ENCODE measurements at places on chromosomes 5 and 9. TPM values are rescaled to one million over a fixed set of nuclear protein-coding genes. Genes with fewer than 3 reads are reported as not detected.

DNA sequence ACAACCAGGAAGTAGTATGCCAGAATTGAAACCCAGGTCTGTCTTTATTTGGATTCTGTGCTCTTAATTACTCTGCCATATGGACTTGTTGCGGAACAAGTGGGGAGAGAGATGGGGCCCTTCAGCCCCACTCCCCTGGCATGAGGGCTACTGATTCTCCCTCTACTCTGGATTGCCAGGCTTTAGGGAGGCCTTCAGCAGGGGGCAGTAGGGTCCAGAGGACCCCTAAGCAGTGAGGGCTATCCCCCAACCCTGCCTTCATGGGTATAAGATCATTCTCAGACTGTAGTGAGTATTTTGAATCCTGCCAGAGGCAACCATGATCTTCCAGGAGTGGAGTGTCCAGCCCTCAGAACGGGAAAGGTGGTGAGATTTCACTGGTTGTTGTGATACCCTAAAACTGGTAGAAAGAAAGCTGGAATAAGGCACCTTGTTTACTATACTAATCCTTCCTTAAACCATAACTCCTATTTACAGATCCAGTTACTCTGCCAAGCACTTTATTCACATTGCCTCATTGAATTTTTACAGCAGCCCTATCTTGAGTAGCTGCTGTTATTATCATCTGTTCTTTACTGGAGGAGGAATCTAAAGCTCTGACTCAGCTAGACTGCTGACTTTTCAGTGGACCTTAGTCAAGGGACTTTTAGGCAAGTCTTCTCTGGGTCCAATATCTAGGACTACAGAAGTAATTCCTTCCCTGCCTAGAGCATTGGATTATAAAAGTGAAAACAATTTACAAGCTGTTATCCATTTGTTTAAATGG lies 31.3 kb upstream of the LARP1 start:
- DNase-seq, result peak; percentile 44

DNA sequence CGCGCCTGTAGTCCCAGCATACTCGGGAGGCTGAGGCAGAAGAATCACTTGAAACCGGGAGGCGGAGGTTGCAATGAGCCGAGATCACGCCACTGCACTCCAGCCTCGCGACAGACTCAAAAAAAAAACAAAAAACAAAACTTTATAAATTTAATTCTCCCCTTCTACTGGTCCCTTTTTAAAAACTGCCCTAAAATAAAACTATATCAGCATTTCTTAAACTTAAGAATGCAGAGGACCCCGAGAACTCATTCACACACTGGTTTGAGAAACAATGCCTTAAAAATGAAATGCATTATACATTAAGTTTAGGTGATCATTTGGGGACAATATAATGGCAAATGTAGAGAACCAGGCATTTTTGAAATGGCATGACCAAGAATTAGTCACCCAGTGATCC lies 2.3 kb downstream of the C5orf15 start:
- no peak for DNase-seq

GPR150 gene
- polyA plus RNA-seq, result 0.23 TPM

GRCh38 chr5:20678386-20678785 lies 690.4 kb upstream of the CDH18 start:
- no peak for DNase-seq

- DNase-seq, result no peak
Measured at GRCh38 chr5:135322271-135322670, 76.8 kb downstream of the MACROH2A1 start.

GRCh38 chr5:139904816-139905661 lies 109.4 kb downstream of the PSD2 start:
- no peak for DNase-seq

DNA sequence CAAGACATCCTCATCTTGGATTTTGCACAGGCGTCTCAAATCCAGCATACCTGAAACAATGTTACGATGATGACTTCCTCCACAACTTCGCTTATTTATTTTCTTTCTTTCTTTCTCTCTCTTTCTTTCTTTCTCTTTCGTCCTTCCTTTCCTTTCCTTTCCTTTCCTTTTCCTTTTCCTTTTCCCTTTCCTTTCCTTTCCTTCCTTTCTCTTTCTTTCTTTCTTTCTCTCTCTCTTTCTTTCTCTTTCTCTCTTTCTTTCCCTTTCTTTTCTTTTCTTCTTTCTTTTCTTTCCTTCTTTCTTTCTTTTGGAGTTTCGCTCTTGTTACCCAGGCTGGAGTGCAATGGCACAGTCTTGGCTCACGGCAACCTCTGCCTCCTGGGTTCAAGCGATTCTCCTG lies 20.1 kb downstream of the NDUFS4 start:
- DNase-seq, result no peak

DNA sequence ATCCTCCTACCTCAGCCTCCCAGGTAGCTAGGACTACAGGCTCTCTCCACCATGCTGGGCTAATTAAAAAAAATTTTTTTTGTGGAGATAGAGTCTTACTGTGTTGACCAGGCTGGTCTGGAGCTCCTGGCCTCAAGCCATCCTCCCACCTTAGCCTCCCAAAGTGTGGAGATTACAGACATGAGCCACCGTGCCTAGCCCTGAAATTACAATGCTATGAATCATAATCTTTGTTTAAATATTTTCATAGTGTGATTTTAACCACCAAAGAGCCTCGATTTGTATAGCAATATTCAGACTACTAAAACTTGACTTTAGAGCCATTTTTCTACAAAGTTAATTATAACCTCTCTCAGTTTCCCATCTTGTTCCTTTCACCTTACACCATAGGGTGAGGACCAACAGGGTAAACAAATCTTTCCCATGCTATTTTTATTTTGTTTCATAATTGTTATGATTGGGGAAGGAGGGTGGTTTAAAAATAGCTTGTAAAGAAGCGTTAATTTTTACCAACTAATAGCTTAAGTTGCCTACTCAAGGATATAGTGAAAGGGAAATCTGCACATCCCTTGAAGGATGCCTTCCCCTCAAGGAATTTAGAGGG lies 32.7 kb downstream of the UBE2D2 start:
- peak; percentile 21 for DNase-seq

IL5 gene
- polyA plus RNA-seq, result not detected

DNA sequence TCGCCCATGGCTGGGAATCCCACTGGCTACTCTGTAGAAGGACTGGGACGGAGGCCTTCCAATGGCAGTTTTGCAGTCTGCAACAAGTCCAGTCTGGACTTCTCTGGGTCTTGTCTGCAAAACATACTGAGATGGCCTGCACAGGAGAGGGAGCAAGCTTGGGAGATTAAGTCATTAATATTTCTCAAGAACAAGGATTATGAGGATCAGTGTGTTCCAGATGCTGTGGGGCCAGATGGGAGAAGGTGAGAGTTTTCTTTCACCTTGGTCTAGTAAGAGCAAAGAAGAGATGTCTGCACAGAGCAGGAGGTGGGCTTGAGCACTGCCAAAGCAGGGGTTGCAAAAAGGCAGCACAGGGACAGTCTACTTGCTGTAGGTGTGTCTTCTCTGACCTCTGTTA lies at the start of gene PDE6A:
TSS of gene PDE6A (minus strand) at position 128 of the 400 bp plus-strand sequence. CDS start at position 8, 120 bp downstream.
- no peak for DNase-seq

SCGB3A2 gene
- polyA plus RNA-seq, result not detected

EPB41L4A gene
- 0.28 TPM for polyA plus RNA-seq

DNA sequence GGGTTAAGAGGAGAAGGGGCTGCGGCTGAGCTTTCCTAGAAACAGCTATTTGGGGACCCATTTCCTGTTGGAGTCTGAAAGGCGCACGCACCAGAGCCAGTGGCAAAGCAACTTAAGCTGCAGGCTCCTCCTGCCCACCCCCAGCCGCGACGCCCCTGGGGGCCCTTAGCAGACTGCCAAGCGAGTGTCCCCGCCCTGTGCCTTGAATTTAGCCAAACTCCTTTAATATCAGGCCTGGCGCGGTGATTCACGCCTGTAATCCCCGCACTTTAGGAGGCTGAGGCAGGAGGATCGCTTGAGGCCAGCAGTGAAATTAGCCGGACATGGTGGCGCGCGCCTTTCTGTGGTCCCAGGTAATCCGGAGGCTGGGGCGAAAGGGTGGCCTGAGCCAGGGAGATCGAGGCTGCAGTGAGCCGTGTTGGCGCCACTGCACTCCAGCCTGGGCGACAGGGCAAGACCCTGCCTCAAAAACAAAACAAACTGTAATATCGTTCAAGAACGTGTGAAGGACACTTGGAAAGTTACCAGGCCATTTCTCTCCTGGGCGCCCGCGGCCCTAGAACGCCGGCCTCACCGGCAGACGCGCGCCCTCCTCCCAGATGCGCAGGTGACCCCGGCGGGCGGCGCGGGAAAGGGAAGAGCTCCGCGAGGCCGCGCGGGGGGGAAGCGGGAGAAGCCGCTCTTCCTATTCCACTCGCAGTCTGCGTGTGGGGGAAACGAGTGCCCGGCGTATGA lies 1.0 kb upstream of the F2R start:
- DNase-seq, result peak; percentile 24

DNA sequence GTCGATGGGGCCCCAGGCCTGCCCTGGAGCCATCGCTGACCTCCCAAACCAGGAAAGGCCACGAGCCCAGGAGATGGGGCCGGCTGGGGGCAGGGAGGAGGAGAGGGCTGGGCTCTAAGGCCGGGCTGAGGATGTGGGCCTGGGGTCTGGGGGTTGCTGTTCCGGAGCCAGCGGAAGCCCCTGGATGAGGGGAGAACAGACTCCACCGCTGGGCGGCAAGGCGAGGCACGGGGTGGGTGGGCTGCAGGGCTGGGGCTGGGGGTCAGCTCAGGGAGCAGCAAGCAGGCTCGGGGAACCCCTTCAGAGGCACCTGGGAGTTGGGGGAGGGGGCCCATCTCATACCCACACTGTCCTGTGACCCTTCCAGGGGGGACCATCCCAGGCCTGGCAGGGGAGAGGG lies 11.7 kb downstream of the LCN12 start:
- no peak for DNase-seq

GRCh38 chr5:159899067-159900049 lies 16.9 kb upstream of the ADRA1B start:
- DNase-seq, result peak; percentile 78

DNA sequence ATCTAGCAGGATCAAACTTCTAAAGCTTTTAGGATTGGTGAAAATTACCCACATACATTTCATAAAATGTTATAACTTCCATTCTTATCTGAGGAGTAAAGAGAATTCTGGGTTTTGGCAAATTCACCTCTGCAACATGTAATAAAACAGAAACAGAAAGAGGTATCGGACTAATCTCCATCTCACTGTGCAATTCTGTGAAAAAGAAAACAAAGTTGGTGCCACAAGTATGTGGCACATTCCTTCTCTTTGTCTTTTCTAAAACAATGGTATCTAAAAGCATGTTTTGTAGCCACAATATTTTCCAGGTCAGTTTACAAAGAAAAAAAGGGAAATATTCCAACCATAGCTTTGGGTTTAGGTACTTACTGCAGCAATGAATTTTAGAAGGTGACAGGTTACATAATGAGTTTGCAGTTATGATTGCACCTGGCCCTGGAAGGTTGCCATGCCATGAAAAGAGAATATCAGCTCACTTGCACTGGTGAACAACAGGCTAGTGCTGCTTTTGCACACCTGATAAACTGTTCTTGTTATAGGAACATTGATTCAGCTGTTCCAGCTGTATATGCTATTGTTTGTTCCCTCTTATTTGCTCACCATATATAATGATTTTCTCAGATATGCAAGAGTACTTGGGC lies 491.3 kb upstream of the MEF2C start:
- peak; percentile 61 for DNase-seq

GLRA1 gene
- not detected for polyA plus RNA-seq

GRCh38 chr9:124133727-124134126 lies 122.2 kb downstream of the LHX2 start:
- peak; percentile 29 for DNase-seq

- DNase-seq, result peak; percentile 75
Measured at GRCh38 chr9:73565833-73566465, 414.3 kb downstream of the ANXA1 start.

DNA sequence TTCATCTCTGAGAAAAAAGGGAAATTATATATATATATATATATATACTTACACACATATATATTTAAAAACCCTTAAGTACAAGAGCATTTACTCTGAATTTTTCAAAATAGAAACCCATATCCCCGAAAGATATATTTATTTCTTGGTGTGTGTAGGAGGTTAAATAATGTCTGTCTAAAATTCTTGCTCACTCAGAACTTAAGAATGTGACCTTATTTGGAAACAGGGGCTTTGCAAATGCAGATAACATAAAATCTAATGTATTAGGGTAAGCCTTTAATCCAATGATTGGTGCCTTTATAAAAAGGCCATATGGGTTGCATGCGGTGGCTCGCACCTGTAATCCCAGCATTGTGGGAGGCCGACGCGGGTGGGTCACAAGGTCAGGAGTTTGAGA lies 517.3 kb upstream of the TLE4 start:
- DNase-seq, result peak; percentile 10

DNA sequence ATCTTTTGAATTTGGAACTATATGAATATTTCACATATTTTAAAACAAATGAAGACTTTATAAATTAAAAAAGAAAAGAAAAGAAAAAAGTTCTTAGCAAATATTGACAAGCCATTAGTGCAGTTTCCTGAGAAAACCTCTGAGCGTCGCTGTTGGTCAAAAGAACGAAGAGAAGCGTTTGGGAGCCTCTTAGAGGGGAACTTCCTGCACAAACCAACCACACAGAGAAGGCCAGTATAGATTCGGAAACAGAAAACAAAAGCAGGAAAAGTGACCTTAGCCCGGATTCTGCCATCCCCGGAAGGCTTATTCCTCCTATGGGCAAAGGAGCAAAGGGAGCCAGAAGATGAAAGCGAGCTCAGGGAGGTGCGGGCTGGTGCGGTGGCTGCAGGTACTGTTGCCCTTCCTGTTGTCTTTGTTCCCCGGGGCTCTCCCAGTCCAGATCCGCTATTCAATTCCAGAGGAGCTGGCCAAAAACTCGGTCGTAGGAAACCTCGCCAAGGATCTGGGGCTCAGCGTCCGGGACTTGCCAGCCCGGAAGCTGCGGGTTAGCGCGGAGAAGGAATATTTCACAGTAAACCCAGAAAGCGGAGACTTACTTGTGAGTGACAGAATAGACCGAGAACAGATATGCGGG lies at the start of gene PCDHGB2:
TSS of gene PCDHGB2 (plus strand) at position 205 of the 637 bp plus-strand sequence. CDS start at position 347, 142 bp downstream.
- peak; percentile 43 for DNase-seq

GRCh38 chr9:115204904-115205453 lies 87.0 kb upstream of the TNC start:
- peak; percentile 85 for DNase-seq

PGM5 gene
- 42.6 TPM for polyA plus RNA-seq

GRCh38 chr5:164966611-164967010 lies 1461.2 kb downstream of the MAT2B start:
- DNase-seq, result no peak

GRCh38 chr5:171579976-171580411 lies 160.5 kb downstream of the FGF18 start:
- peak; percentile 46 for DNase-seq

GRCh38 chr9:105510024-105510423 lies 47.9 kb upstream of the FKTN start:
- peak; percentile 96 for DNase-seq

- DNase-seq, result no peak
Measured at GRCh38 chr5:69341520-69342161, 9.0 kb upstream of the CCDC125 start.

- DNase-seq, result no peak
Measured at GRCh38 chr9:129624168-129624759, 1.7 kb upstream of the NTMT1 start.

DNA sequence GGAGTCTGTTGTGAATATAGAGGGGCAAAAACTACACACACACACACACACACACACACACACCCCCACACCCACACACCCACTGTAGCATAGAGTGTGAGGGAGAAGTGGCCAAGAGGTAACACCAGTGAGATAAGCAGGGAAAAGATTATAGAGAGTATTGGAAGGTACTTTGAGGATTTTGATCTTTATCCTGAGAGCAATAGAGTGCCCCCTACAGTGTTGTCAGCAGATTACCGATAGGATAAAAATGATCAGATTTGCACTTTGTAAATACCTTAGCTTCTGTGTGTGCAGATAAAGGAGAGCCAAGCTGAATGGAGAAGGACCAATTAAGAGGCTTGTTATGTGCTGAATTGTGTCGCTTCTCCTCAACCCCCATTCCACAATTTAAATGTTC lies 32.3 kb downstream of the ERCC6L2 start:
- DNase-seq, result no peak

ARL14EPL gene
- not detected for polyA plus RNA-seq

PRDM9 gene
- polyA plus RNA-seq, result not detected

Measured in fibroblast of lung (primary cell).